ENCODE measurements at places on chromosomes 2 and 18.

DNA sequence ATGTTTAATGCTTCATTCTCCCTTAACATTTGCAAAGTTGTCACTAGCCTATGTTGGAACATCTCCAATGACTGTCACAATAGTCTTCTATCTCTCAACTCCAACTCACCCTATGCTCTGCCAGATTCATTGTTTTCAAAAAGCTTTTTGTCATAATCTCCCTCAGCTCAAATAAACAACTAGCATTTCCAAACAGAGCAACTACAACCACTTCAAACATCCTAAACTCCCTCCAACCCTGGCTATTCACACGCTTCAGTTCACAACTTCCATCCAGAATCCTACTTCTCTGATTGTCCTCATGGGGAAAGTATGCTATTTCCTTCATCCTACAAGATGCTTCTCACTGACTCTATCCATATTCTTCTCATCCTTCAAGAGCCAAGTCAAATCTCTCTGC lies 139.2 kb upstream of the VRK2 start:
- no peak for DNase-seq

- DNase-seq = no peak
Measured at GRCh38 chr2:170830166-170830565, 13.5 kb downstream of the GAD1 start.

DNA sequence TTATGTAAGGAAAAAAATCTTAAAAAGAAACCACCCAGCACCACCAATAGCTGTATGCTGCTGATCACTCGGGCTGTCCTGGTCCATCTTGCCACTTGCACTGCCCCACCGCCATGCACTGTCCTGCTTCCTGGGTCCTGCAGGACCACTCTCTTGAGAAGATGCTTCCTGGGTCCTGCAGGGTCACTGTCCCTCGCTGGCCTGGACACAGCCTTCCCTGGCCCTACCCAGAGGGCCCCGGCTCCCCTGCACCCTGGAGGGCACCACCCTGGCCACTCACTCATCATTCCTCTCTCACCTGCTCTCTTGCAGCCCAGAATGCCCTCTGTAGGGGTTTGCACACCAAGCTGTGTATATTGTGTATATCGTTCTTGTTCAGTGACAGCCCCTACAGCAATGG lies 2.4 kb upstream of the OTOS start:
- no peak for DNase-seq

- no peak for DNase-seq
Measured at GRCh38 chr2:197911667-197912066, 107.3 kb downstream of the PLCL1 start.

DNA sequence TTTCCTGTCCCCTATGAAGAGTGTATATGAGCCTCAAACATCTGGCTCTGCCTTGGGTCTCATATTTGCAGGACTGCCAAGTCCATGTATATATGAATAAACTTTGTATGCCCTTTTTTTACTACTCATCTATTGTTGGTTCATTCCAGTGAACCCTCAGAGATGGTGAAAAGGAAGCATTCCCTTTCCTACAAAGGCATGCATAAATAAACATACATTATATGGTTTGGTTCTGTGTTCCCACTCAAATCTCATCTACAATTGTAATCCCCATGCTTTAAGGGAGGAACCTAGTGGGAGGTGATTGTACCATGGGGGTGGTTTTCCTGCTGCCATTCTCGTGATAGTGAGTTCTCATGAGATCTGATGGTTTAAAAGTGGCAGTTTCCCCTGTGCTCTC lies 534.2 kb downstream of the SPAG16 start:
- DNase-seq = no peak

GRCh38 chr2:136424112-136424511 lies 306.2 kb upstream of the CXCR4 start:
- DNase-seq = no peak

All from iPS-NIHi11 (cell line).